ENCODE measurements at places on chromosomes 6 and 20.

GRCh38 chr6:125066964-125067363 lies 86.6 kb upstream of the TPD52L1 start:
- peak; percentile 52 for DNase-seq

- DNase-seq: no peak
Observed at GRCh38 chr6:166515072-166515810, 71.2 kb downstream of the RAMACL start.

GRCh38 chr6:48449002-48449401 lies 338.0 kb upstream of the PTCHD4 start:
- DNase-seq: no peak

DNA sequence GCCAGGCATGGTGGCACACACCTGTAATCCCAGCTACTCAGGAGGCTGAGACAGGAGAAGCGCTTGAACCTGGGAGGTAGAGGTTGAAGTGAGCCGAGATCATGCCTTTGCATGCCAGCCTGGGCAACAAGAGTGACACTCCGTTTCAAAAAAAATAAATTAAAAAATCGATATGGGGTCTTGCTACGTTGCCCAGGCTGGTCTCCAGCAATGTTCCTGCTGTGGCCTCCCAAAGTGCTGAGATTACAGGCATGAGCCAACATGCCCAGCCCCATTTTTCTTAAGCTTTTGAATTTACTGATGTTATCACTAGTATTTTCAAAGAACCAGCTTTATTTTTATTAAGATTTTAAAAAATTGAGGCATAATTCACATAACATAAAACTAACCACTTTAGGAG lies 23.6 kb downstream of the POLR1C start:
- DNase-seq: no peak

GRCh38 chr6:4291453-4292403 lies 156.4 kb upstream of the ECI2 start:
- no peak for DNase-seq

GRCh38 chr6:13648850-13649249 lies 33.7 kb downstream of the NOL7 start:
- no peak for DNase-seq

- DNase-seq: no peak
Observed at GRCh38 chr20:58585753-58586540, 65.1 kb upstream of the STX16 start.

GRCh38 chr20:36399147-36399968 lies 93.2 kb downstream of the DLGAP4 start:
- peak; percentile 15 for DNase-seq

DNA sequence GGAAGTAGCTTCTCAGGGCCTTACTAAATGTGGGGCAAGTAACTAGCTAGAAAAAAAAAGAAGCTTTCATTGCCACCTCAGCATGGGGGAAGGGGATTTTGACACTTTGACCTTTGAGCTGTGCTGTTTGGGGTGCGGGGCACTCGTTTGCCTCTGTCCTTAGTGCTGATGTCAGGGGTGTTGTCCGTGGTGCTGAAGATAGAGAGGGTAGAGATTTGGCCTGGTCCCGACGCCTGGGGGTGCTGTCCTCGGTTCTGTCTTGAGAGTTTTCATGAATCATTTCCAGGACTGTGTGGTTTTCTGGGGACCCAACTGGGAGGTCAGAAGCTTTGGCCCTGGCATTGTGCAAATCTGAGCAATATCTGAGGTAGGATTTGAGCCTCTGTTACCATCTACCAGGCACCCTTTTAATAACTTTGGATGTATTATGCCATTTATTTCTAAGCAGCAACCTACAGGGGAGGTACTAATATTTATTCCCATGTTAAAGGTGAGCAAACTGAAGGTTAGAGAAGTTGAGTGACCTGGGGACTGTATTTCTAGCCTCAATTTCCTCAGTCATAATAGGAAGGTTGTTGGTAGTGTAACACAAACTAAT lies 78.0 kb downstream of the DLGAP4 start:
- DNase-seq: peak; percentile 10

DNA sequence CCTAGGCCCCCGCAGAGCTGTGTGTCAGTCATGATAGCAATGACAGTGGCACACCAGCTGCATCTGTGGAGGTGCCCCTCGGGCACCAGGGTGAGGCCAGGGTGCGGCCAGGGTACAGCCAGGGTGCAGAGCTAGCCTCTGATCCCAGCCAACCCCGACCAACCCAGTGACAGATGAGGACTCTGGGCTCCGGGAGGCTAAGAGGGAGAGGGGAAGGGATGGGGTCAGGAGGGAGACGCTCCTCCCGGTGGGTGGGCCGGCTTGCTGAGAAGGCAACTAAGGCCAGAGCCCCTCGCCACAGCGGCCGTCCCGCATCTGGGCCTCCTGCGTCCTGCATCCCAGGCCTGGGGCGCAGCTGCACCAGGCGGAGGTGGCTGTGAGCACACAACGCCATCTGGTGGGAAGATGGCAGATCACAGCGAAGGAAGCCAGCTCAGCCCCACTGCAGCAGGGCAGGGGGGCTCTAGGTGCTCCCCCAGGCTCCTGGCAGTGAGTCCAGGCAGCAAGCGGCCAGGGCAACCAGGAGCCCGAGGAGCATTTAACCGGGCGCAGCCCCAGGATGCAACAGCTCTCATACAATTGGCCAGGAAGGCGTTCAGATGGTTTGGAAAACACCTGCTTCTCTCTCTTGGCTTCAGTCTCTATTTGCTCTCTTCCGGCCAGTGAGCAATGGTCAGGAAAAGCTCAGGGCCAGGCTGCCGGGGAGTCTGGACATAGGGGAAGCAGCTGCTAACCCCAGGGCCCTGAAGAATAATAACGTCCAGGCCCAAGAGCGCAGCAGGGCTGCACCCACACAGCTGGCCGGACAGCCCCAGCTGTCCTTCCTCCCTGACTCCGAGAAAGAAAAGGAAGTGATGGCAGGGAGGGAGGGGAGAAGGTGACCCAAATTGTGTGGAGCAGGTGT lies 169.4 kb downstream of the TAF4 start:
- DNase-seq: peak; percentile 2

GRCh38 chr6:157056275-157056674 lies 267.0 kb downstream of the TMEM242 start:
- DNase-seq: no peak

DNA sequence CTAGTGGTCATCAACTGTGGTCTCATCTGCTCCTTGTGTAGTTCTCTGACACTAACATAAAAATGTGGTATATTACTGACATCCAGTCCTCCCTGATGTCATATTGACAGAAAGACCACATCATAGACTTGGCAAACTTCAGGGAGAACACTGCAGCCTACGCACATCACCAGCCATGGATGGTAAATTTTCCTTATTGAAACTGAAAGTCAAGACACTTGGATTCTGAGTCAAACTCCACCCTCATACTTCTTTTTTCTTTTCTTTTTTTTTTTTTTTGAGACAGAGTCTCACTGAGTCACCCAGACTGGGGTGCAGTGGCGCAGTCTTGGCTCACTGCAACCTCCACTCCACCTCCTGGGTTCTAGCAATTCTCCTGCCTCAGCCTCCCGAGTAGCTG lies 25.4 kb downstream of the NDRG3 start:
- DNase-seq: no peak

DNA sequence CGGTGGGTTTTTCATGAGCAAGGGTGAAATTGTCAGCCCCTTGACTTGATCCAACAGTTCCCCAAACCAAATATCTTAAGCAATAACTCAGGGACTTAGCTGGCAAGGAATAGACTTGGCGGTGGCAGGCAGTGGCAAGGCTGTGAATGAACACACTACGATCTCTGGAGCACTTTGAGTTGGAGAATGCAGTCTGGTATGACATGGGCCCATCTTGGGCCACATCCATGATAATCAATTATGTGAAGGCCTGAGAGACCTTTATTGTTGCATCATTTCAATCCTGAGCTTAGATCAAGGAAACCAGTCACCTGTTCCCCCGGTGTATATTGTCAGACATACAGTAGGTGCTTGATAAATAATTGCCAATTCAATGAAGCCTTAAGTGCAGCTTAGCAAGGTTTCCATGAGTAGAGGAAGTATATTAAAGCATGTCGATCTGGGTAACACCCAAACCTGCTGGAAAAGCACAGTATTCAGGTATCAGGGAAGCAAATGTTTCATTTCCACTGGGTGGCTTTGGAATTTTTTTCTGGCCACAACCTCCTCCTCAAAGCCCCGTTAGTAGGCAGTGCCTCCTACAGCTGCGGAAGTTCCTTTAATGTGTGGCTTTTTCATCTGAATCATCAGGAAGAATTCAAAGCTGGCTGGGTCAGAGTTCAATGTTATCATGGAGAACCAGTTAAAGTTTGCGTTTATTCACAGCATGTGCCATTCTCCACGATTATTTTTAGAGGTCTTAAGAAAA lies 10.2 kb downstream of the CASS4 start:
- no peak for DNase-seq

DNA sequence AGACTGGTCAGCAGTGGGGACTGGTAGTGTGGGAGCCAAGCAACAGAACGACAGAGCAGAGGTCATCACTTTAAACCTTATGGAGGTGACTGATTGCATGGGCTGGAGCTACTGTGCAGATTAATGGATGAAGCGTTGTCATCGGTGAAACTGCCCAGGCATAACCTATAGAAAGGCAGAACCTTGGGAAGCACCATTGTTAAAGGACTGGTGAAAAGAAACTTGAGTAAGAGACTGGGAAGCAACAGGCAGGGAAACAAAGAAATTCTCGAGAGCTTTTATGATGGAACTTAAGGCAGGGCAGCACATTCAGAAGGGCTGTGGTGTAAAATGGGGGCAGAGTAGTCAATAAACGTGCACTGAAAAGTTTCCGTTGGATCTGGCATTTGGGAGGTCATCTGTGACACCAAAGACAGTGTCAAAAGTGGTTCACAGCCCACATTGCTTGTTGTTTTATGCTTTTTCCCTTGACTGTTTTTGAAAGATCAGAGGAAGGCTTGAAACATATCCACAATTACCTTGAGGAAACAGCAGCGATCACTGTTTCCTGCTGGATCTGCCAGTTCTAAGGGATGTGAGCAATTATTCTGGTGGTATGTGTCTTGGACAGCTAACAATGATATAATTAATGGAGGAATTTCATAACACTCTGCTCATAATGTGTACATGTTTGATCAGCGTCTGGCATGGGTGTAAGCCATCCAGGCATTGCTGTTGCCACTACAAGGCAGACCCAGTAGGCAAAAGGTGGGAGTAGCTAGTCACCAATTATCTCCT lies 62.7 kb downstream of the LRRC1 start:
- no peak for DNase-seq

Measured in CD4-positive, alpha-beta T cell treated with Interleukin-4 for 1 hour (primary cell).